ENCODE measurements at places on chromosomes 5 and 9. TPM values are rescaled to one million over a fixed set of nuclear protein-coding genes. Genes with fewer than 3 reads are reported as not detected.

- no peak for DNase-seq
Measured at GRCh38 chr9:69317081-69317480, 7.9 kb upstream of the ENTREP1 start.

GRCh38 chr5:169944115-169944514 is 36.2 kb downstream of the INSYN2B start:
- no peak for DNase-seq

Gene SLC9A3
- 0.75 TPM for total RNA-seq

GRCh38 chr9:119998614-119999013 is 581.4 kb downstream of the CDK5RAP2 start:
- no peak for DNase-seq

DNA sequence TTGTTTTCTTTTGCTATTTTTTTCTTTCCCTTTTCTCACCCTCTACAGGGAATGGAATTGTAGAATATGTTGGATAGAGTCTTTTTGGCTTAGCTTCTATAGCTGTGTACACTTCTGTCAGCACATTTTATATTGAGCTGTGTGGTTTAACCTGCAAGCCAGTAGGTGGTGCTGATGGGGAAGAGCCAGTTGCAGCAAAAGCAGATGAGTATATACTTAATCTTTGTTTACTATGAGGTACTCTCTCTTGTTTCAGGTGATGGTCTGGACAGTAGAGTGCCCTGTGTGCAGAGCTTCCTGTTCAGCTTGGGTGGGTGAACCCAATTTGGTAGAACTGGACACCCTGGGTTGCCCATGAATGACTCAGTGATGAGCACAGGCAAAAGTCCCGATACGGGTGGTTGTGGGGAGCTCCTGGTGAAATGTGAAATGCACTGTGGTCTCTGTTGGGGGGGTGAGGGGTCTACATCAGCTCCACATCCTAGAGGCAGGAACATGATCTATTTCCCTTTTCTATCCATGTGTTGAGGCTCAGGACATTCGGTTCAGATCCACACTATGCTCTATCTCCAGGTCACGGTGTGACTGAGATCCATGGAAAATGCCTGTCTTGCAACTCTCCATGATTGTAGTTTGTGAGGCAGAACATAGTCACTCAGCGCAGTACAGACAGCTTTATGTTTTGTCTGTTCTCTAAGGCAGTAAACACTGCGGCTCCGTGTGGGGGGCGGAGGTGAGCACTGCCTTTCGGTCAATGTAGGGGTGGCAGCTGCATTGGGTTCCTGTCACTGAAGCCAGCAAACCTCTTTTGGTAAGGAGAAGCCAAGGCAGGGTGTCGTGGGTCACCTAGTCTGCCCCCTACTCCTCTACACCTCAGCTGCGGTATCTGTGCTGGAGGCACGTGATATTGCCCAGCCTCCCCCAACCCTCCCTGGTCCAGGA is 353.2 kb downstream of the PRR16 start:
- DNase-seq, result peak; percentile 50

Gene TAS2R1
- total RNA-seq, result not detected

DNA sequence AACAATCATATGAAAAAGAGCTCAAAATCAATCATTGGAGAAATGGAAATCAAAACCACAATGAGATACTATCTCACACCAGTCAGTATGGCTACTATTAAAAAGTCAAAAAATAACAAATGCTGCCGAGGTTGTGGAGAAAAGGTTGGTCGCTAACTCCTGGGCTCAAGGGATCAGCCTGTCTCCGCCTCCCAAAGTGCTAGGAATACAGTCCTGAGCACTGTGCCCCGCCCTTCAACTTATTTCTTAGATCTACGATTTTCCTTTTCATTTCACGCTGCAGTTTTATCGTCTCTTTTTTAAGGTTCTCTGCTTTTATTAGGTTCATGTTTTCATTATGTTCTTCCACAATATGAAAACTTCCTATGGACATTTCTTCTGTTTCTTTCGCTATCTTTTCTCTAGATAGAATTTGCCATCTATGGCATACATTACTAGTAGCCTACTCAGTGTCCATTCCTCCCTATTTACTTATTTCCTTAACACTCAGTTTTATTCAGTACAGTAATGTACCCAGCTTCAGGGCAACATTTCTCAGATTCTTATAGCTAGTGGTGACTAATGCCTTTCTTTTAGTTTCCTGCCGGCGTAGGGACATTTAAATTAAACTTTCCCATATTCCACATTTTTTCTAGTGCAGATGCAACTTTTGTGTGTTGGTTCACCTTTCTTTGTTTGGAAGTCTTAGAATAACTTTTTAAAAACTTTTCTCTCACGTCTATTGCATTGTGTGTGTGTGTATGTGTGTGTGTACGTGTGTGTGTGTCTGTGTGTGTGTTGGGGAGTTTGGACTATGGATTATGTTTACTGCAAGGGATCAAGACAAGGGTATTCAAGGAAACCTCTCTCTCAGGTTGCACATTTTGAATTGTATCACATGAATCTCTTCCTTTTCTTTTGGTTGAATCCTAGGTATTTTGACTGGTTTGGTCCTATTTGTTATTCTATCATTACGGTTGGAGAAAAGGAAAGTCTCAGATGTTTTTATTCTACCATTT is 21.6 kb upstream of the FBN2 start:
- DNase-seq, result no peak

DNA sequence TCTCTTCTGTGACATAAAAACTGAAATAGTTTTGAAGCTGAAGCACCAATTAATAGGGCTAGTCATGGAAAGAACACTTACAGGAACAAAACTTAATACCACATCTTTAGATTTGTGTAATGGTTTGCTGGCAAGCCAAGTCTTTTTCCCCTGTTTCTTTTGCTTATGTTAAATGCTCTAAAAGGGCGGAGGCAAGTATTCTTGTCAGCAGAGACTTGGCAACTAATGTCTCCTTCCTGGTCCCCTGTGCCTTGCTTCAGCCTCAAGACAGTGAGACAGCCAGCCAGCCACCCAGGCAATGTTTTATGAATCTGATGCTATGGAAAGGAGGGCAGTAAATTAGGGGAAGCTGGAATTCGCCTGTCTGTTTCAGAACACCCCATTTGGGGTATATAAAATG is 45.7 kb downstream of the PRRC1 start:
- no peak for DNase-seq

Gene PCDHGC3
- total RNA-seq, result 22.6 TPM

GRCh38 chr5:109167586-109167985 is 242.2 kb downstream of the PJA2 start:
- no peak for DNase-seq

DNA sequence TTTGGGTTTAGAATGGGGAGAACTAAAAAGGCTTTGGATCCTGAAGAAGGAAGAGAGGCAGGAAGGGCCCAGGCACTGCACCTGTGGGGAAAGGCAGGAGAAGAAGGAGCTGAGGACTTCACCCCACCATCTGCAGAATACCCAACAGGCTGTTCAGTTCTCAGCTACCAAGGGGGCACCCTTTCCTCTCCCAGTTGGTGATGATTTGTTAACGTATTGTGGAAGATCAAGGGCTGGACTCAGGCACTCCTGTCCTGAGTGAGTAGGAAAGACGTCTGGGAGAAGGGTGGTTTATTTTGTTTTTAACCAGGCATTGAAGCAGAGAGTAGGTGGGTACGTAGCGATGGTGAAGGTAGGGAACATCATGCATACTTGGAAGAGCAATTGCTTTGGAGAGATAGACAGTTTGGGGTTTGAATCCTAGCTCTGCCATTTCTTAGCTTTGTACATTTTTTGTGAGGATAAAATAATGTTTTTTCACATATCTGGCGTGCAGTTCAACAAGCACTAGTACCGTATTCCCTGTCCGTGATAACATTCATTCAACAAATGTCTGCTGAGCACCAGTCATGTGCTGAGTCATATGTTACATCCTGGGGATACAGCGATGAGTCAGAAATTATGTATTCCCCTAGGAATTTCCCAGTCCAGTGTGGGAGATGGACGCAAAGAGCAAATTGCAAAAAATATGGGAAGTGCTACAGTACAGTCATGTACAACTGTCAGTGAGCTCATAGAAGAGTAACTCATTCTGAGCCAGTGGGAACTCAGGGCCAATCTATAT is 2.1 kb downstream of the MSANTD3 start:
- DNase-seq, result no peak

GRCh38 chr5:65668696-65669095 is 43.9 kb downstream of the SHLD3 start:
- no peak for DNase-seq

GRCh38 chr9:2675834-2676233 is 41.5 kb upstream of the KCNV2 start:
- DNase-seq, result no peak

GRCh38 chr9:121587863-121588262 is 63.6 kb upstream of the DAB2IP start:
- no peak for DNase-seq

Gene SIT1
- 1.3 TPM for total RNA-seq

DNA sequence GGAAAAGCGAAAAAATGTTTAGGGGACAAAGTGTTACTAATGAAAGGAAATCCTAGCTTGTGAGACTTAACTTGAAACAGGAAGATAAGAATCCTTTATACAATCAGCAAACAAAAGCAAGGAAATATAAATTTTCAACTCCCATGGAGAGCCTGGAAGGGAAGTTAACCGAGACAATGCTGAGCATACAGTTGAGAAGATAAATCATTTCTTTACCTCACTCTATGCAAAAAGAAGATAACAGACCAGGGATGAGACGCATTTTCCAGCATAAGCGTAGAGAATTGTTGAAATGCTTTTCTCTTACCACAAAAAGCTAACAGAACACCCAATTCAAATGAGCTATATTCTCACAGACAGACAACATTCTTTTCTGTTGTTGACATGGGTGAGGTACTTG is 309.6 kb downstream of the CWC27 start:
- no peak for DNase-seq

DNA sequence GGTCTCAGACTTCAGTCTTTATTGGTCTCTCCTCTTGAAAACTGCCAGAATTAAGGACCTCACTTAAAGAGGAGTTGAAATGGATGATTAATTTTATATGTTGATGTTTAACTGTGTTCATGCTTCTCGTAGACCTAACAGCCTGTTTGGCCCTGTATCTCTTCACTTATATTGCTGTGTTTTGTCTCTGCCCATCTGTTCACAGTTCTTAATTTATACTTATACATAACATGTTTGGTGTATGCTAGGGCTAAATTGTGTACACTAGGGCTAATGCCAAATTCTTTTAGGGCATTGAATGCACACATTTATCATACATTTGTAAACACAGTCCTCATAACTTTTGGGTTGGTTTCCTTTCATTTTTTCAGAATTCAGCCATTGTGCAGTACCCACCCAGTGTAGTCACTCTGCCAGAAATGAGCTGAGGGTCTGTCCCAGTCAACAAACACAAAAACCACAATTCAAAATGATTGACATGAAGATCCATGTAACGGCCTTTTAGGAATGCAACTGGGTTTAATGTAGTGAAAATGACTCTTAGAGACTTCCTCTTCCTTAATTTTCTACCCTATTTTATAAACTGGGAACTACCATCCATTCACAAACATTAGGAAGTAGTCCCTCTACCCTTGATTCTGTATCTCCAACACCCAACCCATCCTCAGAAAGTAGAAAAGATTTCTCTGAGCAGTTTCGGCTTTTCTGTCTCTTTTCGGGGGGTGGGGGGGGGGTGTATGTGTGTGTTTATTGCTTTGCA is 668.8 kb upstream of the KLF4 start:
- DNase-seq, result no peak

Gene OTP
- total RNA-seq, result not detected

DNA sequence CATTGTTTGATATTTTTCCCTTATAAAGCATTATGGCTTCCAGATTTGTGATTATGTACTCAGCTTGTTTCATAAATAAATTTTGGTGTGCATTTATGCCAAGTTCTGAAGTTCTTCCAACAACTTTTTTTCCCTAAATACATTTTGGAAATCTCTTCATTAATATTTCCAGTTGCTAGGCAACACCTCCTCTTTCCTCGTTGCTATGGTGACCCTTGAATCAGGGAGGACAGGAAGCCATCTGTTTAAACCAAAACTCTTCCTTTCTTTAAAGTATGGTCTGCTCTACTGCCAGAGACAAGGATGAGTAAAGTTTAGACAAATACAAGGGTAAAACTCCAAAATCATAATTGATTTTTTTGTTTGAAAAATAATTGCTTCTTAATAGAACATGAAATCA is 779.3 kb downstream of the CDH9 start:
- DNase-seq, result no peak

DNA sequence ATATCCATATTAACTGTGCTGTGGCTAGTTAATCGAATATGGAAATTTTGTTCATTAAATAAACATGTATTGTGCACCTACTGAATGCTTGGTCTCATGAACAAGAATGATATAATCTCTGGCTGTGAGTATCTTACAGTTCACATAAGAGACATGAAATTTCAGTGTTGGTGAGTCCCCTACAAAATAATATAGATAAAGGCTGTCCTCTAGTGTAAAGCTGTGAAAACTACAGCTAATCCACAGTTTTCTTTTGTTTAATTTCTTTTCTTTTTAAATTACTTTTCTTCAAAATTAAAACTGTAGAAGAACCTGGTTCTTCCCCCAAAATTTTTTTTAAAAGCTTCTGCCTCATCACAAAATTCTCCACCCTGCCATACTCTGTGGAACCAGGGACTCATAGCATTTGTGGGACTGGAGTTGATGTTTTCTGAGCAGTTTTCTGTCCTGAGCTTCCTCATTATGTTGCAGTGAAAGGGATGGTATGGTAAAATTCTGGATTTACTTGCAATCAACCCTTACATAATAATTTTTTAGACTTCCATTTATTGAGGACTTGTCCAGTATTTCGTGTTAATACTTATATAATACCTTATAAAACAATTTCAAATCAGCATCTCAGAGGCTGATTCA is 135.0 kb downstream of the STK32A start:
- DNase-seq, result no peak

GRCh38 chr9:76143834-76144233 is 250.4 kb downstream of the RFK start:
- no peak for DNase-seq

DNA sequence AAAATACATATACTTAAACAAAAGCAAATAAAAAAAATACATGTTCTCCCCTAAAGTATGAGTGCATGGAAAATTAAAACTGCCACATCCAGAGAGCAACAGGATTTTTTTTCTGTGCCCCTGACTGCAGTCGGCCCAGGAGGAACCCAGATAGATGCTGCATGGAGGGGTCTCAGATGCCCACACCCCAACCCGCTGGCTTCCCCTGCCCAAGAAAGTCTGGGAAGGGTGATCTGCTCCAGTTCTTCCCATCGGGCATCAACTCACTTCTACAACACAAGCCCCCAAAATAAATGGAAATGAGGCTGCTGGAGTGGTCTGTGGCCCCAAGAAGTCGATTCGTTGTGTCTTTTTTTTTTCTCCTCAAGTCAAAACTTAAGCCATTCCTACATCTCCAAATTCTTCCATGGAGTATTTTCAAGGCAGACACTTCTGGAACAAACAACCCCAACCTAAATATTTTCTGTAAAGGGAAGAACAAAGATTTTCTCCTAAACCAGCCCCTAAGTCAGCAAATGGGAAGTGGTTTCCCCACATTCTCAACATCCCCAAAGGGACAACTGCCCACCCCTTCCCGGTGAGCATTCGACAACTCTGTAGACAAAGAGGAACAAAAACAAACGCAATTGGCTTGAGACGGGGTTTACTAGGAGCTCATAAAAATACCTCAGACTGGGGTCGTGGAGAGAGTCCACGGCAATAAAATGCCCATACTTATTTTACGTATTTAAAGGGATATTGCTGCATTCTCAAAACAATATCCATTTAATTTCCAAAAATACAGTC is 46.7 kb downstream of the ROR2 start:
- DNase-seq, result no peak

Gene PCDHB10
- total RNA-seq, result 1.5 TPM
